Thoracic aorta (tissue), 2 donors: ENCODE measurements at places on chromosomes 7 and 10. TPM values are rescaled to one million over a fixed set of nuclear protein-coding genes. Genes with fewer than 3 reads are reported as not detected.

TES gene
- 215 TPM for total RNA-seq

OTUD1 gene
- 17.3 TPM for total RNA-seq

HOXA9 gene
- not detected for total RNA-seq

CCL26 gene
- total RNA-seq, result not detected

POM121C gene
- 31.3 TPM for total RNA-seq

CYP3A4 gene
- not detected for total RNA-seq

- no peak for DNase-seq
These were observed 102.7 kb downstream of the PDGFA start for GRCh38 chr7:416761-417624.

DNA sequence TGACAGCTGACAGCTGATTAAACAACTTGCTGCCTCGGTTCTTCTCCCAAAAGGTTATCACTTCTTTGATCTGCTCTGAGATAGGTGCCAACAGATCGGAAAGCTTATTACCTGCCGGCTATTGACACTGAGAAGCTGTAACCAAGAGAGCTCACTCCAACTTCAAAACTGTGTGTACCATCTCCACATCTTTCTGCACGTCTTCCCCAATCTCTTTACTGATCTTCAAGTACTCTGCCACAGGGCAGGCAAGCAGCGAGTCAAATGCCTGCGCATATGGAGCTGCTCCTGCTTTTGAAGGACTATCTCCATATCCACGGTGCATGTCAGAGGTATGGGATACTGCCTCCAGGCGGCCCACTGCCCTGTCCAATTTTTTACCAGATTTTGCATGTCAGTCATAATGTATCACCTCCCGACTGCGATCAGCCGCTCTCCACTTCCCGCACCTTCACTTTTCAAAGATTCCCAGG is 352 bp upstream of the ZNF485 start:
- no peak for DNase-seq

DNA sequence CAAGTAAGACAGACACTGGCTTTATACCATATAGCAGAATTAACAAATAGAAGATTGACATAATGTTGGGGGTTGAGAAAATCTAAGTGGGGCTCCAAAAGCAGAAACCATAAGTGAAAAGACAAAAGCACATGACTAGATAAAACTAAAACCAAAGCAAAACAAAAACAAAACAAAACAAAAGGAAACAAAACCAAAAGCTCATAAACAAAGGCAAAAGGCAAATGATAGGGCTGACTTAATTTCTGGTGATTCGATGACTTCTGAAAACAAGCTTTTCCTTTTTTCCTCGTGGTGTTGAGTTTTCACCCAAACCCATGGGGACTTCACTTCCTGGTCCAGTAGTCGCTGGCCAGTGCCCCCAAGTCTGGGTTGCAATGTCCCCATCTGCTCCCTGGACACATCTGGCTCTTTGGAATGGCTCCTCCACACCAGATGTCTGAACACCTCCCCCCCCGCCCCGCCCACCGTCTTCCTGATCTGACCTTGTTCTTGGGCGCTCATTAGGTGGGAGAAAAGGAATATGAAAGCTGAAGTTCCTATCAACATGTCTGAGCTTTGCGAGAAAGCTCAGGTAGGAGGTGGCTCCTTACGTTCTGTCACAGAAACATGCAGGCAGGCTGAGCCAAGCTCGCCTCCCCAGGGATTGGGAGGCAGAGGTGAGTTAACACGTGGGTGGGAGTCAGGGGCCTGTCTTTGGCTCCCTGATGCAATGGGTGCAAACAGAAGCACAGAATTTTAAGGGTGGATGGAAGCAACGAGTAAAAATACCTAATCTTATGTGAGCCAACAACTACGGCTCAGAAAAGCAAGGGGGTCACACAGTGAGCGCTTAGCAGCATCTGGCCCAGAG is 121.0 kb downstream of the NEURL1 start:
- no peak for DNase-seq

GRCh38 chr10:92309272-92309671 is 18.3 kb downstream of the MARCHF5 start:
- DNase-seq, result no peak

DNA sequence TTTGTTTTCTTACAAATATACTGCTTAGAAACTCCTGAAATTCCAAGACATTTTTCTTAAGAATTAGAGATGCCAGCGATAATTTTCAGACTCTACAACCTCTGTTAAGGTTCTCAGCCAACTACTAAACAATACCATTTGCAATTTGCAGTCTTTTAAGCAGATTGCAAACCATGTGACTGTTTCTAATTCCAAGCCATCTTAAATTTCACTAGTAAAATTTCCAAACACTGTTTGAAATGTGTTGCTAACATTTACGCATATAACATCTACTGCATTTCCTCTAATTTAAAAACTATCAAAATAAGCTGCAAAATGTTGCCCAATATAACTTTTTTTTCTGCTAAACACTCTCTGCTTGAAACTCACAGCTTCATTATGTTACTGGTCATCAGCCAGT is 56.0 kb upstream of the MACROH2A2 start:
- DNase-seq, result no peak

DNA sequence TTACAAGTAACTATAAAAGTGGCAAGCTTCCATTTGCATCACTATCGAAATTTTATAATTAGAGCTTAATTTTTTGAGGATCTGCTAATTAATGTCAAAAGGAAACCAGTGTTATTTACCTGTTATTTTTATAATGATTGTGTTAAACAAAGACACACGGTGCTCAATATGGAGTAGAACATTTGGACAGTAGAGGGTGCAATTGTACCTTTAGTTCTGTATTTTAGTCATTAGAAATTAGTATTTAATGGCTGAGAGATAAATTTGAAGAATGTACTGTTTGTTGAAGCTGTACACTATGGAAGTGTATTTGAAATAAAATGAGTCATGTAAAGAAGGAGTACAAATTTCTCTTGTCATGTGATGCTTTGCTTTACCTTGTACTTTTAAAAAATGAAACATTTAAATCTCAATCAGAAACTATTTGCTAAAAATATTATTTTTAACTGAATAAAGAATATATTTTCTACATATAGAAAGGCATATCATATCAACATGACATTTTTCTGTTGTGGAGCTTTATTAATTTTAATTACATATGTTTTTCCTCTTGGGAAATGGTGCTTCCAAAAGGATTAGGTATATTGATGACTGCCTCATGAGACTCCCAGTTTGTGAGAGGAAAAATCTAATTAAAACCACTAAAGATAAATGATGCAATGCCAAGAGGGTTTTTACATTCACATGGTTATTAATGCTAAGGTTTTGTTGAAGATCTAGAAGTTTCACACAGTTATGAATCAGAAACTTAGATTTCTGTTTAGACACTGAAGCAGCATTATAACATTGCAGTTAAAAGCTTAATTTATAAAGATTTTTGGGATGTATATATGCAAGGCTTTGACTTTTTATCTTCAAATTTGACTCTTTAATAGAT is 10.4 kb upstream of the PRKG1 start:
- no peak for DNase-seq

GRCh38 chr7:112263519-112263918 is 57.0 kb downstream of the ZNF277 start:
- DNase-seq, result no peak

- DNase-seq, result no peak
These were observed 88.0 kb upstream of the NAMPT start for GRCh38 chr7:106372595-106373318.

- DNase-seq, result no peak
These were observed 45.9 kb upstream of the BET1 start for GRCh38 chr7:94050046-94050445.

DNA sequence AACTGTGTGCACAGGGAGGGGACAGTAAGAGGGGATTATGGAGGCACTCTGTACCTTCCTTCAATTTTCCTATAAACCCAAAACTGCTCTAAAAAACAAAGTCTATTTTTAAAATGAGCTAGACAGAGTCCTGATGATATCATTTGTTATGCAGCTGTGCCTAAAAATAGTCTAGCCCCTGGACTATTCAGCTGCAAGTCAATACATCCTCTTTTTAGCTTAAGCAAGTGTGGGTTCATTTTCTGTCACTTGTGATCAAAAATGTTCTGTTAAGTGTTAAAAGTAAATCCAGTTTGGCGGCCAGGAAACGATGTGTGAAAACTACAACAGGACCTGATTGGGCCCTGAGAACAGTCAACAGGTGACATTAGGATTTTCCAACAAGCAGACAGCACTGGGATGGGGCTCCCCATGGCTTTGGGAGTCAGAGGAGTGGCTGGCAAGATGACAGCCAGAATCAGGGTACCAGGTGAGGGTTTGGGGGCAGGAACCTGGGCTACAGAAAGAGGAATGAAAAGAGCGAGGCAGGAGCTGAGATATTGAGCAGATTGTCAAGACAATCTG is 33.9 kb downstream of the FAM107B start:
- DNase-seq, result no peak
